ENCODE measurements at places on chromosomes 11 and 22.
A peak's percentile ranks its signal among the peaks of the same experiment; 100 is the strongest.

DNA sequence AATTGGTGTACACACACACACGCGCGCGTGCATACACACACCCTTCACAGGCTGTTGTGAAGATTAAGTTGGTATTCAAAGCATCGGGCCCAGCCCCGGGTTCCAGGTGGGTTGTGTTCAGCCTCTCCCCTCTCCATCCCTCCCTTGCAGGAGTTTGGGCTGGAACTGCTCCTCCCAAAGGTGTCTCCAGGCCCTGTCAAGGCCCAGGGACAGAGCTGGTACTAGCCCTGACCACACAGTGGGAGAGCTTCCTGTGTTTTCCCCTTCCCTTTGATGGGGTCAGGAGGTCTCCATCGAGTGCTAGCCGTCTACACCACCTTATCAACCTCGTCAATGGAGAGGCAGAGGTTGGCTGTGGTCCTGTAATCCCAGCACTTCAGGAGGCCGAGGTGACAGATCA lies 36.5 kb upstream of the CSNK1E start:
- no peak for DNase-seq

DNA sequence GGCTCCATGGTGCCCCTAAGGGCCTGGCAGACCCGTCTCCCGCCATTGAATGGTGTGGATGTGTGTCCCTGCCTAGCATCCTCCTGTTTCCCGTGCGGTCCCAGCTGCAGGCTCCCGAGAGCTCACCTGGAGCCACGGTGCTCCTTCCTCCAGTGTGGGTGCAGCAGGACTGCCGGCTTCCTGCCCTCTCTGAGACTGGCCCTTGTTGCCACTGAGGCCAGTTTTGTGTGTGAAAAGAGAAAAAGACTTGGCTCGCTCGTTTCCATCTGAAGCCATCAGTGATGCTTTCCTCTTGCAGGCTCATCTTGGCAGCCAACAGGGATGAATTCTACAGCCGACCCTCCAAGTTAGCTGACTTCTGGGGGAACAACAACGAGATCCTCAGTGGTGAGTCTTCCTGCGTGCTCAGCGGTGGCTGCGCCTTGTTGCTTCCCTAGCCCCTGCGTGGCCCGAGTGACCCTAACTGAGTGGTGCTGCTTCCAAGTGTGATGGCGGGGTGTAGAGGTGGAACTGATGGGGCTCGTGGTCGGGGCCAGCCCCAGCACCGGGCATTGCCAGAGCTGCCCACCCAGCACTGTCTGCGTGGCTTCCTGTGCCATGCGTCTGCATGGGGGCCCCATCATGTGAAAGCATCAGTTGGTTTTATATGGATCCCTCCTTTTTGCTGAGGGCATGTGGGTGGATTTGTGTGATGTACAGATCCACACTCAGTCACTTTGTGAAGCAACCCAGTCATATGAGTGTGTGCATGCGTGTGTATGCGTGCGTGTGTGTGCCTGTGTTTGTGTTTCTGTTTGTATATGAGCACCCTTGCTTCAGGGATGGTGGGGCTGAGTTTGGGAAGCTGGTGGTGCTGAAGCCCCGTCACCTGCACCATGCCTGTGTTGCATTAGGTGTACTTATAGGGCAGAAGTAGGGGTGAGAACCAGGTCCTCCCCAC lies 22.4 kb downstream of the TANGO2 start:
- no peak for DNase-seq

DNA sequence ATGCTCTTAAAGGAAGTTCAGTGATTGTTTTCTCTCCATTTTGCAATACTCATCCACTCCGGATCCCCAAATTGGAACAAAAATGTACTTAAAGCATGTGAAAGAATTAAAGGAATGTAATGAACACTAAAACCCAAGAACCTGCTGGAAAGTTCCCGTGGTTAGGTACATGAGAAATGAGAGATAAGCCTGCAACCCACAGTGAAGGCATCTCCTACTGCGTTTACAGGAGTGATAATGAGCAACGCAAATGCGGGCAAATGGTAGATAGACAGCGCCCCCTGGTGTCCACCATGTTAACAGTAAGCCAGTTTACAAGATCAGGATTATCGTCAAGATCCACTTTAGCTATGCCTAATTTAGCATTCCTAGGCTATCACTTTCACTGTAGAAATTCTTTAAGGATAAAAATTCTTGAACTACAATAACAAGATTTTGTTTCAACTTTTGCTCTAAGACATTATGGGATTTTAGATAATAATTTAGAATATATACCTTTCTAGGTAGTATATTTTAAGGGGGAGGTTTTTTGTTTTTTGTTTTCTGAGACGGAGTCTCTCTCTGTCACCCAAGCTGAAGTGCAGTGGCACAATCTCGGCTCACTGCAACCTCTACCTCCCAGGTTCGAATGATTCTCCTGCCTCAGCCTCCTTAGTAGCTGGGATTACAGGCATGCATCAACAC lies 29.9 kb downstream of the ALG9 start:
- DNase-seq = peak; percentile 82

DNA sequence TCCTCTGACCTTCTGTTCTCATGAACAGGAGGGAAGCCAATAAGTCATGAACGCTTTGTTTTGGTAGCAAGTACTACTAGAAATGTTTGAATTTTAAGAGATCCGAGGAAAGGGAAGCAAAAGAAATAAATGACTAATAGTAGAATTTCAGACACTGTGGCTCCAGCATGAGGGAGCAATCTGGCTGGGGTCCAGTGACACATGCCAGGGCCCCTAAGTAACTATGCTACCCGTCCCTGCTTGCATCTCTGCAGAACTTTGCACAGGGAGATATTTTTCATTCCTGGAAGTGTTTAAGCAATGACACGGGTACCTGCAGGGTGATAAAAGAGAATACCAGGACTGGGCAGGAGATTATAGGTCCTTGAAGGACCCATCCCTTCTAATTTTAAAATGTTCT lies 7.3 kb upstream of the ADAMTS8 start:
- DNase-seq = no peak

- DNase-seq = no peak
Observed at GRCh38 chr11:101974255-101974654, 57.9 kb upstream of the ANGPTL5 start.

DNA sequence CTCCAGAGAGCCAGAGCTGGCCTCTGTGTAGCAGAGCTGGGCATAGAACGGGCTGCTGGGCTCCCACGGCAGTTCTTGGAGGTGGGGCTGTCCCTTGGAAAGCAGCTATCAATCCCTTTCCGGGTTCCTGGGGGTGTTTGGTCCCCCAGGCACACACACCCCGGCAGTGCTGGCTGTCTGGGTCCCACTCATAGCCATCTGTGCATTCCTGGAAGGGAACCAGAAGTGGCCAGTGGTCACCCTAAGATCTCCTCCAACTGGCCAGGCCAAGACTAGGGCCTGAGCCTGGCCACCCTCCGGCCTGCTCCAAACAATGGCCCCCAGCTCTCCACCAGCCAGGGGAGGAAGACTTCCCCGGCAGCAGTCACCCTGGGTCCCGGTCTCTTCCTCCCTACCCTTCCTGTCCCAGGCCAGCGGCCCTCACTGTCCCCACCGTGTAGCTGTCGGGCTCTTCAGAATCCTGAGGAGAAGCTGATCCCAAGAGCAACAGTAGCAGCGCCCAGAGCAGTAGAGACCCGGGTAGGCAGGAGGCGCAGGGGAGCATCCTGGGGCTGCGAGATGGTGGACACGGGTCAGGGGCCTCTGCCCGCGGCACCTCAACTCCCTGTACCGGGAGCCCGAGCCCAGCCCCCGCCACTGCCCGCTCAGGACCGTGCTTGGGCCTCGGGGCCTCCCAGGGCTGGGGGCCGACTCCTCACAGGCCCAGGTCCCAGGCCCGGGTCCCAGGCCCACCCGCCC lies 620 bp downstream of the EFEMP2 start:
- no peak for DNase-seq

DNA sequence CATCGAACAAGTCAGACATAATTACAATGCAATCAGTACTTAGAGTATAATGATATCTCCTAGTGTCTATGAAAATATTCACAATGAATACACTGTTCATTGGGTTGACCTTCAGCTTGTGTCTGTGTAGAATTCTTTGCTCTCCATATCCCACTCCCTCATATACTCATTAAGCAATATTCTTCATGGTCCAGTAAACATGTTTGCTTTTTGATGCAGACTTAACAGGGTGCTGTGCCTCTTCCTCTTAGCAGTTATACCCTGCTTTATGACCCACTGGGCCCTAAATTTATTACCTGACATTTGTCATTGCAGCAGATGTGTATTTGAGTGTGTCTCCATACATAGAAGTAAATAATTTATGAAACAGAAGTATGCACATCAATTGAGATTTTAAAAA lies 352.5 kb upstream of the CCDC179 start:
- DNase-seq = no peak

DNA sequence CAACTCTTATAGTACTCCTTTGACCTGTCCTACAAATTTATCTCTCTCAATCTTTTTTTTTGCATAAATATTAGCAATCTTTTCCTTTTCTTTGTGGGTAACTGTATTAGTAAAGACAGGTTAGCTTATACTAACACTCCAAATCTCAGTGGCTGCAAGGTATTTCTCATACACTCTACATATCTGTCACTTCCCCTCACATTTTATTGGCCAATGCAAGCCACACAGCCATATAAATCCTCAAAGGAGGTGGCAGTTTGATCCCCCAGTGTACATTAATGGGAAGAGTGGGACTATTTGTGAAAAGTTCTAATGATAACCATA lies 42.6 kb upstream of the EED start:
- DNase-seq = no peak

DNA sequence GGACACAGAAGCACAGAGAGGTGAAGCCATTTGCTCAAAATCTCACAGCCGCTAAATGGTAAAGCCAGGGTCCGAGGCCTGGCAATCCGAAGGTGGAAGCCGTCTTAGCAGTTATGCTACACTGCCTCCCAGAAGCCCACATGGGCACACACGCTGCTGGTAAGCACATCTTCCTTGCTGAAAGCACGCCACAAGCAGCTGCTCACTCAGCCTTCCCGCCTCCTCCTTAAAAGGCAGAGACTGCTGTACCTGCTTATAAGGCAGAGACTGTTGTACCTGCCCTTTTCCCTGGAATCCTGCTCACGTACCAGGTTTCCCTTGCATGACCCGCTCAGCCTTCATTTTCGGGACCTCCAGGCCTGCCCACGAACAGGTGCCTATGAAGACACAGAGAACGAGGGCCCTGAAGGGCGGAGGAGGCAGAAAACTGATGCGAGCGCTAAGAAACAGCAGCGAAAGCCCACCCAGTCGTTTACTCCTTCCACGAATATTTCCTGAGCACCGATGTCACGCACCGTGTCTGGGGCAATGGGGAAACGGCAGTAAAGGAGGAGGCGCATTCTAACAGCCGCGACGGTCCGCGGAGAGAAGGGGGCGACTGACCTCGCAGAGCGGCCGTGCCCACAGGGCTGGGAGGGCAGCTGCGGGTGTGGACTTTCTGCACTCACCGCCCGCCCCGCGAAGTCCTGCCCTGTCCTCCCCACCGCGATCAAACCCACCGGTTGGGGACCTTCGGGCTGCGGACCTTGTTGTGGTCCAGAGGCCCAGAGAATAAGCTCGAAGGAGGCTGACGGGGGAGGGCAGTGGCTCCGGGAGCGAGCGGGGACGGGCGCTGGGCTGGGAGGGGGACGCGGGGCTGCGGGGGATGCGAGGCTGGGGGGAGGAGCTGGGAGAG lies 13.0 kb downstream of the SPATA19 start:
- no peak for DNase-seq

- DNase-seq = no peak
Observed at GRCh38 chr11:58392746-58393145, 13.9 kb downstream of the OR5B3 start.

DNA sequence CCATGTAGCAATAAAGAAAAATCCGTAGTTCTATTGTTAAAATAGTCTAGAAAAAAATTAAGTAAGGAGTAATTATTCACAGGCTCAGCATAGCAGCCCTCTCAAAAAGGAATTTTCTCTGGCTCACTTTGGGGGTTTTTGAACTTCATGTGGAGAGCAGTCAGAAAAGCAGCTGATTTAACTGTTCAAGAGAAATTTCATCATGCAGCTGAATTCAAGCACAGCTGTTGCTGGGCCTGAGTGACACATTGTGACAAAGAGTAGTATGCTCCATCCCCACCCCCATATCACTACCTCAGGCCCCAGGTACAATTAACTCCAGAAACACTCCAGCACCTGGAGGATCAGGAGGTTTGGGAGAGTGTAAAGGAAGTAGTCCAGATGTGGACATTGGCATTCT lies 272.1 kb downstream of the FAM76B start:
- no peak for DNase-seq

DNA sequence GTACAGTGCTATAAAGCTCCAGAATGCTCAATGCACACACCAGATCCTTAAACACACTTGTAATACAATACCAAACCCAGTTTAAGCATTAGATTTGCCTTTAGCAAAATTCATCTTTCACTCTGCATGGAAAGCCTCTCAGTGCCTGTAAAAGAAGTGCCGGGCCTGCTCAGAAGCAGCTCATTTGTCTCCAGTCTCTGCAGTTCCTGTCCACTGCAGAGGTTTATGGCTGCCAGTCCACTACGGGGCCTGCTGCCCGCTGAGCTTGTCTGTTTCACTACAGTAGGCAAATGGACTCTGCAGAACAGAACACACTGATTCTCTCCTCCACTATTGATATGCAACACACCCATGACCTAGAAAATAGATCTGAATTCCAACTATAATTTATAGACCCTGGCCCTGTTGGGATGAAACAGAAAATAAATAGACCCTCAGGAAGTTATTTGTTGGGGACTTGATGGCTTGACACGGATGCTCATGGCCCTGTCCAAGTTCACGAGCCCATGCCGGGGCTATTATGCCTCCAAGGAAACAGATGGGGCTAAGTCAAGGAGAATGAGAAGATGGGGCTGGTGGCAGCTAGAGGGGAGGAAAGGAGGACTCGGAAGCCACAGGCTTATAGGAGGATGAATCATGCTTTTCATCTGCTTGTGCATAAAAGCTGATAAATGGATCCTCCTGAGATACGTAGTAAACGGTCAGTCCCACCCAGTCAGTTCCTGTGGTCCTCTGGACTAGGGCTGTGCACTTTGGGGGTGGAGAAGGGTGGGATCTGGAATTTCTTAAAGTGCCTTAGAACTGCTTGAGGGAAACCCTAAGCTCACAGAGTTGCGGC lies 416.8 kb upstream of the TENM4 start:
- no peak for DNase-seq

- DNase-seq = no peak
Observed at GRCh38 chr11:133808393-133809140, 36.7 kb downstream of the SPATA19 start.

GRCh38 chr11:102239911-102240310 lies 77.4 kb upstream of the BIRC3 start:
- DNase-seq = no peak

GRCh38 chr22:46131151-46131587 lies 19.2 kb upstream of the PPARA start:
- DNase-seq = no peak

- DNase-seq = no peak
Observed at GRCh38 chr22:24594569-24595120, 1.8 kb upstream of the LRRC75B start.

GRCh38 chr22:38696606-38697424 lies 3.9 kb downstream of the JOSD1 start:
- no peak for DNase-seq

DNA sequence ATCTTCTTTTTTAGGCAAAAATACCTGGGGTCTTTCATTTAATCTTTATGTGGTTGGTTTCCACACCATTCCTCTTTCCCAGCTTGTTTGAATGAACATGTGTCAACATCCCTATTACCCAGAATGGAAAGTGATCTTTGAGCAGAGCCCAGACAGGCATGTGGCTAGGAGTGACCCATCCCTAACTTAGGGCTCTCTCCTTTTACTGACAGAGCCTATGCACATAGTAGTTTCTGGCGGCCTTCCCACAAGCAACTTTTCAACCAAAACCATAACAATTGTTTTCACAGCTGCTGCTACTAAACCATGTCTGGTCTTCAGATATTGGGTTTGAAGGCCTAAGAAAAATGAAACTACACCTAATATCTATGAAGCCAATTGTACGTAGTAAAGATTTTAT lies 107.5 kb downstream of the TENM4 start:
- DNase-seq = no peak

GRCh38 chr11:10441652-10442503 lies 13.2 kb upstream of the AMPD3 start:
- DNase-seq = no peak

Measured in stimulated activated CD4-positive, alpha-beta T cell treated with anti-CD3 and anti-CD28 coated beads, TNF-alpha, amount 100 ng/mL, for 1 hour (primary cell).